ENCODE measurements at places on chromosomes 7 and 10.

GRCh38 chr7:5408777-5409176, 14.9 kb downstream of the TNRC18 start:
- H3K4me1 ChIP-seq: peaks cover 8% of the 10 kb centered on the region
- no peak overlapping the region for H3K4me3 ChIP-seq
- no peak overlapping the region for H3K27ac ChIP-seq
- peak; percentile 46 for DNase-seq
- peaks cover 10% of the 10 kb centered on the region for H3K36me3 ChIP-seq

- H3K27ac ChIP-seq: no peak overlapping the region
- H3K36me3 ChIP-seq: no peaks in the 10 kb centered on the region
- H3K27me3 ChIP-seq: no peaks in the 10 kb centered on the region
- no peak overlapping the region for H3K4me3 ChIP-seq
These were observed 230.9 kb downstream of the BICC1 start for GRCh38 chr10:58743466-58744115.

- H3K27ac ChIP-seq: no peak overlapping the region
- H3K36me3 ChIP-seq: no peaks in the 10 kb centered on the region
- no peaks in the 10 kb centered on the region for H3K4me1 ChIP-seq
- H3K4me3 ChIP-seq: no peak overlapping the region
- no peaks in the 10 kb centered on the region for H3K27me3 ChIP-seq
These were observed 17.3 kb downstream of the MLXIPL start for GRCh38 chr7:73606801-73607691.

- no peak for DNase-seq
- no peaks in the 10 kb centered on the region for H3K36me3 ChIP-seq
- no peak overlapping the region for H3K27ac ChIP-seq
- H3K4me1 ChIP-seq: no peaks in the 10 kb centered on the region
- H3K4me3 ChIP-seq: no peak overlapping the region
These were observed 32.4 kb downstream of the GPRIN2 start for GRCh38 chr10:46523962-46524471.

- no peak overlapping the region for H3K4me3 ChIP-seq
- H3K4me1 ChIP-seq: peaks cover 31% of the 10 kb centered on the region
- no peaks in the 10 kb centered on the region for H3K27me3 ChIP-seq
- H3K36me3 ChIP-seq: no peaks in the 10 kb centered on the region
- peak; percentile 75 for DNase-seq
These were observed 233.3 kb downstream of the SLC25A13 start for GRCh38 chr7:96088579-96088978.

DNA sequence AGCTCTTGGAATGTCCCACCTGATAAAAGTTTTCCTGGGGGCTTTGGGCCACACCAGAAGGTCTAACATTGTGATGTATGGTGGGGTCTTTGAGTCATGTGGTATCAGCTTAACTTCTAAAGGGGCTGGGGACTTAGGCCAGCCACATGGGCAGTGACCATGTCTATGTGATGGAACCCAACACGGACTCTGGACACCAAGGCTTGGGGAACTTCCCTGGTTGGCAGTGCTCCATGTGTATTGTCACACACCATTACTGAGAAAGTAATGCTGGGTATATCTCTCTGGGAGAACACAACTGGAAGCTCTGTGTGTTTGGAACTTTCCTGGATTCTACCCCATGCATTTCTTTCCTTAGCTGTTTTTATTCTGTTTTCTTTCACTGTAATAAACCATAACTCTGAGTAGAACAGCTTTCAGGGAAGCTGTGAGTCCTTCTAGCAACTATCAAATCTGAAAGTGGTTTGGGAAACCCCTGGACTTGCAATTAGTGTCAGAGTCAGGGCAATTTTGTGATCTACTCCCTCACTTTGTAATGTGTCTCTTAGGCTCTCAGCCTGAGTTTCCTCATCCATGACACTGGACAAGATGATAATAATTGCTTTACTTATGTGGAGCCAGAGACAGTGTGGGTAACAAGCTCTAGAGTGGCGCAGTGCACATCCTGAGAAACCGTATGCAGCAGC, 28.4 kb upstream of the AGK start:
- no peaks in the 10 kb centered on the region for H3K36me3 ChIP-seq
- H3K27me3 ChIP-seq: no peaks in the 10 kb centered on the region
- DNase-seq: no peak
- no peak overlapping the region for H3K4me3 ChIP-seq

- H3K4me1 ChIP-seq: no peaks in the 10 kb centered on the region
- no peak overlapping the region for H3K4me3 ChIP-seq
- no peak overlapping the region for H3K27ac ChIP-seq
- no peaks in the 10 kb centered on the region for H3K36me3 ChIP-seq
These were observed 615.8 kb upstream of the MGMT start for GRCh38 chr10:128851281-128851680.

- no peaks in the 10 kb centered on the region for H3K27me3 ChIP-seq
- no peaks in the 10 kb centered on the region for H3K36me3 ChIP-seq
- H3K4me1 ChIP-seq: no peaks in the 10 kb centered on the region
- H3K4me3 ChIP-seq: no peak overlapping the region
- H3K27ac ChIP-seq: no peak overlapping the region
These were observed 170.0 kb downstream of the TPK1 start for GRCh38 chr7:144665689-144666381.

DNA sequence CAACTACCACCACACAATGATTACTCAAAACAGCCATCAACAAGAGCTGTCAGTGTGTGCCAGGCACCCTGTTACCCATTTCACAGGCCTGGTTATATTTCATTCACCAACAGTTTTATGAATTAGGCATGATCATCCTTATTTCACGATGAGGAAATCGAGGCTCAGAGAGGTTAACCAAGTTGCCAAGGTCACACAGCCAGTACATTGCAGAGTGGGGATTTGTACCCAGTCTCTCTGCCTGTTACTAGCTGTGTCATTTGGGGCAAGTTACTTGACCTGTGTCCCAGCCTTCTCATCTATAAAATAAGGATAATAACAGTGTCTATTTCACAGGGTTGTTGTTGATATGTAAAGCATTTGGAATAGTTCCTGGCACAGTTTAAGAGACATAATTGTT, 97.2 kb downstream of the COL13A1 start:
- no peak overlapping the region for H3K4me3 ChIP-seq
- H3K27ac ChIP-seq: no peak overlapping the region
- H3K4me1 ChIP-seq: peaks cover 11% of the 10 kb centered on the region
- H3K27me3 ChIP-seq: no peaks in the 10 kb centered on the region
- no peaks in the 10 kb centered on the region for H3K36me3 ChIP-seq
- DNase-seq: no peak

- H3K4me3 ChIP-seq: no peak overlapping the region
- H3K27me3 ChIP-seq: no peaks in the 10 kb centered on the region
- H3K27ac ChIP-seq: no peak overlapping the region
- no peaks in the 10 kb centered on the region for H3K36me3 ChIP-seq
- DNase-seq: peak; percentile 67
These were observed 488.8 kb upstream of the ZMIZ1 start for GRCh38 chr10:78579995-78580394.

GRCh38 chr7:158585721-158586498, 1.7 kb downstream of the PTPRN2 start:
- H3K27me3 ChIP-seq: peaks cover 22% of the 10 kb centered on the region
- DNase-seq: no peak
- no peak overlapping the region for H3K4me3 ChIP-seq
- H3K4me1 ChIP-seq: no peaks in the 10 kb centered on the region

DNA sequence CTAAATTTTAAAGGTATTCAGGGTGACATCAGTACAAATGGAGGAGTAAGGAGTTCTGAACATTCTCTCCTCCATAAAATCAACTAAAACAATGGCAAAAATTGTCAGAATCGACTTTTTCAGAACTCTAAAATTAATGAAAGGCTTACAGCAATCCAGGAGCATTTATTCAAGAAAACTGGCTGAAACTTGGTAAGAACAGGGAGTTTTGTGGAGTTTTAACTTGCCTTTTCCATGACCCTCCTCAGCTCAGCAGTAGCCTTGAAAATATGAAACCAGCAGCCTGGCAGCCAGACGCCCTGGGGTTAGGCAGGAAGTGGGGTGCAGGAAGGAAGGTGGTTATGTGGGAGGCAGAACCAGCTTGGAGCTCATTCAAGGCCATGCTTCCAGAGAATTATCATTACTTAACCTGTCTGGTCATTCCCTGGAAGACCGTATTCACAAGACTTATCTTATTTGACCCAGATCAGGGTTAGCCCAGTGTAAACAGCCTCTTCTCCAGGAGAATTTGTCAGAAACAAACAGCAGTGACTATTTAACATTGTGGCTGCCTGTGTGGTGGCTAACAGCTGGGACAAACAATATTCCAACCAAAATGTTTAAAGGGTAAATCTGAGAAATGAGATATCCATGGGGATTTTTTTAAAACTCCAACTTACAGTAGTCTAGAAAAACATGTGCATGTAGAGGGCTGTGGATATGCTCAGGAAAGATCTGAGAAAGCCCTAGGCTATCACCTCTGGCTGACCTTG, 75.7 kb upstream of the MACROH2A2 start:
- H3K4me1 ChIP-seq: no peaks in the 10 kb centered on the region
- H3K27ac ChIP-seq: no peak overlapping the region
- DNase-seq: no peak

DNA sequence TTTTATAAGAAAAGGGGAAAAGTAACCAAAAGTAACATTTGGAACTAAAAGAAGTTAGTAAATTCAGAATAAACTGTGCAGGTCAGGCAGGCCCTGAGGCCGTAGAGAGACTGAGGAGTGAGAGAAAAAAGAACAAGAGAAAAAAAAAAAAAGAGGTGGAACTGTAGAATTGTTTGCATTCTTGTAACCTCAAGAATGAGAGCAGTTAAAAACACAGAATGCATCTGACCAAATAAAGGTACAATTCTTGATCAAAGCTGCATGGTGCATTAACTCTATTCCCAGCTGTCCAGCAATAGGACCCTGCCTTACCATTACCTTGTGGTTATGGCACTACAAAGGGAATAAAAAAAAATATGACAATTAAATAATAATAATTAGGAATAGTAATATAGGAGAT, 170.1 kb upstream of the SEMA3A start:
- DNase-seq: no peak
- H3K27me3 ChIP-seq: no peaks in the 10 kb centered on the region
- H3K4me1 ChIP-seq: no peaks in the 10 kb centered on the region
- H3K27ac ChIP-seq: no peak overlapping the region
- no peaks in the 10 kb centered on the region for H3K36me3 ChIP-seq
- no peak overlapping the region for H3K4me3 ChIP-seq

- no peak for DNase-seq
- no peak overlapping the region for H3K27ac ChIP-seq
- H3K4me3 ChIP-seq: no peak overlapping the region
These were observed 116.0 kb downstream of the EGFR start for GRCh38 chr7:55134786-55135185.

- H3K27ac ChIP-seq: peak overlapping the region; percentile 79
- no peak overlapping the region for H3K4me3 ChIP-seq
- H3K36me3 ChIP-seq: peaks cover 10% of the 10 kb centered on the region
- H3K4me1 ChIP-seq: peaks cover 22% of the 10 kb centered on the region
These were observed 868 bp downstream of the RFC2 start for GRCh38 chr7:74253331-74253730.

DNA sequence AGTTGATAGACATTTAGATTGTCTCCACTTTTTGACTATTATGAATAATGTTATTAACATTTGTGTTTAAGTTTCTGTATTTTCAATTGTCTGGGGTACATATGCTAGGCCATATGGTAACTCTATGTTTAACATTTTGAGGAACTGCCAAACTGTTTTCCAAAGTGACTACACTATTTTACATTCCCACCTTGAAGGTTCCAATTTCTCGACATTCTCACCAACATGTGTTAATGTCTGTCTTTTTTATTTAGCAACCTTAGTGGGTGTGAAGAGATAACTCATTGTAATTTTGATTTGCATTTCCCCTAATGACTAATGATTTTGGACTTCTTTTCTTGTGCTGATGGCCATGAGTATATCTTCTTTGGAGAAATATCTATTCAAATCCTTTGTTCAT, 832.4 kb downstream of the DNAJB9 start:
- no peak overlapping the region for H3K4me3 ChIP-seq
- no peaks in the 10 kb centered on the region for H3K4me1 ChIP-seq
- H3K27ac ChIP-seq: no peak overlapping the region
- H3K27me3 ChIP-seq: no peaks in the 10 kb centered on the region

DNA sequence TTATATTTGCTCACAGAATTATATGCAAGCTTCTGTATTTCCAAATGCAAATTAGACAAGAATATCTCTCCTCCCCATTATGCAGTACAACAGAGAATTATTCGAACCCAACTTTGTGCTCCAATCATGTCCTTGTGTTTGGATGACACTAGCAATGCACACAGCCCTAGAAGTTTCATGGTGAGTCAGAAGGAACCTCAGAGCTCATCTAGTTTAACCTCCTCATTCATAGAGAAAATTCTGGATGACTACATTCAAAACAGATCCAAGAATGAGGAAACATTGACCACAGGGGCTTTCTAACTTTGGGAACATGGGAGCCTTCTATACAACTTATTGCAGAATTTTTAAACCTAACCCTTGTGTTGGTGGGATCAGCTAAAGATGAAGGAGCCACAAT, 12.8 kb upstream of the ARID5B start:
- peaks cover 4% of the 10 kb centered on the region for H3K27me3 ChIP-seq
- no peaks in the 10 kb centered on the region for H3K36me3 ChIP-seq
- no peak overlapping the region for H3K27ac ChIP-seq
- H3K4me1 ChIP-seq: no peaks in the 10 kb centered on the region
- no peak overlapping the region for H3K4me3 ChIP-seq

GRCh38 chr7:40297741-40298311, 163.0 kb downstream of the SUGCT start:
- no peaks in the 10 kb centered on the region for H3K36me3 ChIP-seq
- peak overlapping the region; percentile 98 for H3K27ac ChIP-seq
- no peak overlapping the region for H3K4me3 ChIP-seq
- peaks cover 40% of the 10 kb centered on the region for H3K4me1 ChIP-seq

- no peak for DNase-seq
- H3K4me3 ChIP-seq: no peak overlapping the region
These were observed 8.0 kb downstream of the CALHM3 start for GRCh38 chr10:103470761-103471653.

DNA sequence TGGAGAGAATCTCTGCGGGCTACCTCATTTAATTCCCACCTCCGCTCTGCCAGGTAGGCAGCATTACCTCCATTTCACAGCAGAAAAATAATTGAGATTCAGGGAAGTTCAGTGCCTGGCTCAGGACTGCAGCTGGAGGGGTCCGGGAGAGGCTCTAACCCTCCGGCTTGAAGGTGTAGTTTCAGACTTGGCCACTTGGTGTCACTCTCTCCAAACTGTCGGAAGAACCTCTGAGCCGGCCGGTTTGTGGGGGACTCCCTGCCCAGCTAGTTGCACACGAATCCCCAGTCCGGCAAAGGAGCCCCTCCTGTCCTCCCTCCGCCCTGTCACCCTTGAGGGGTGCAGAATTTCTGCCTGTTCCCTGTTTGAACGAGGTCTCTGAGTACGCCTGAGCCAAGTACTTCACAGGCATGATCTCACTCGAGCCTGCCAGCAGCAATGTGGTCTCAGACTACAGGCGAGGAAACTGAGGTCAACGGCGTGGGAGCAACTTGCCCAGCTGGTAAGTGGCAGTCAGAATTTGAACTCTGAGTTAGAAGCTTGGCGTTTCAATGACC, 144.7 kb upstream of the ZNF716 start:
- H3K36me3 ChIP-seq: no peaks in the 10 kb centered on the region
- H3K27me3 ChIP-seq: no peaks in the 10 kb centered on the region
- no peak overlapping the region for H3K27ac ChIP-seq
- no peaks in the 10 kb centered on the region for H3K4me1 ChIP-seq

GRCh38 chr7:98621573-98622482, 4.7 kb downstream of the NPTX2 start:
- no peak overlapping the region for H3K27ac ChIP-seq
- no peak for DNase-seq
- H3K4me3 ChIP-seq: no peak overlapping the region
- peaks cover 10% of the 10 kb centered on the region for H3K27me3 ChIP-seq
- H3K4me1 ChIP-seq: no peaks in the 10 kb centered on the region
- no peaks in the 10 kb centered on the region for H3K36me3 ChIP-seq
